ENCODE measurements at places on chromosomes 2 and 18. TPM values are rescaled to one million over a fixed set of nuclear protein-coding genes. Genes with fewer than 3 reads are reported as not detected.

Gene SIX2
- 0.28 TPM for total RNA-seq

Gene IKZF2
- total RNA-seq = 12.4 TPM

Gene MAL
- 477 TPM for total RNA-seq

Gene PARD3B
- 29.6 TPM for total RNA-seq

Gene SAP130
- total RNA-seq = 17.5 TPM

Gene TUBA3E
- total RNA-seq = not detected

Gene PPP1R7
- total RNA-seq = 64.6 TPM

Gene RSAD2
- total RNA-seq = 4.5 TPM

Gene CNNM3
- 26.1 TPM for total RNA-seq

Gene MEP1B
- total RNA-seq = not detected

Gene KIAA2012
- not detected for total RNA-seq

Gene MARCO
- 4.6 TPM for total RNA-seq

Gene POMC
- 1.5 TPM for total RNA-seq

Gene OSBPL6
- total RNA-seq = 0.91 TPM

Gene ICA1L
- total RNA-seq = 9.9 TPM

GRCh38 chr2:40097691-40098385 is 318.8 kb upstream of the THUMPD2 start:
- H3K4me3 ChIP-seq = no peak overlapping the region
- H3K4me1 ChIP-seq = no peaks in the 10 kb centered on the region
- H3K36me3 ChIP-seq = no peaks in the 10 kb centered on the region
- no peaks in the 10 kb centered on the region for H3K27me3 ChIP-seq

- H3K4me1 ChIP-seq = no peaks in the 10 kb centered on the region
- H3K36me3 ChIP-seq = no peaks in the 10 kb centered on the region
- DNase-seq = no peak
- H3K27me3 ChIP-seq = no peaks in the 10 kb centered on the region
- no peak overlapping the region for H3K4me3 ChIP-seq
- H3K27ac ChIP-seq = no peak overlapping the region
Measured at GRCh38 chr2:70607121-70607561, 53.5 kb upstream of the TGFA start.

- H3K36me3 ChIP-seq = no peaks in the 10 kb centered on the region
- no peak overlapping the region for H3K27ac ChIP-seq
- H3K4me1 ChIP-seq = no peaks in the 10 kb centered on the region
- no peaks in the 10 kb centered on the region for H3K27me3 ChIP-seq
- H3K4me3 ChIP-seq = no peak overlapping the region
Measured at GRCh38 chr2:15222856-15223255, 338.3 kb downstream of the NBAS start.

GRCh38 chr2:10204326-10205161 is 82.0 kb downstream of the RRM2 start:
- no peaks in the 10 kb centered on the region for H3K4me1 ChIP-seq
- no peak overlapping the region for H3K27ac ChIP-seq
- no peaks in the 10 kb centered on the region for H3K36me3 ChIP-seq
- H3K4me3 ChIP-seq = no peak overlapping the region
- H3K27me3 ChIP-seq = no peaks in the 10 kb centered on the region
- no peak for DNase-seq

GRCh38 chr2:216245391-216245975 is 126.8 kb downstream of the MARCHF4 start:
- no peak overlapping the region for H3K4me3 ChIP-seq
- no peak for DNase-seq
- no peaks in the 10 kb centered on the region for H3K27me3 ChIP-seq
- no peaks in the 10 kb centered on the region for H3K4me1 ChIP-seq

GRCh38 chr2:54952425-54952824 is 97.8 kb downstream of the RTN4 start:
- no peak for DNase-seq
- H3K27ac ChIP-seq = no peak overlapping the region
- H3K36me3 ChIP-seq = no peaks in the 10 kb centered on the region
- H3K27me3 ChIP-seq = no peaks in the 10 kb centered on the region

- no peak for DNase-seq
- H3K4me1 ChIP-seq = peaks cover 4% of the 10 kb centered on the region
- H3K27ac ChIP-seq = no peak overlapping the region
- H3K4me3 ChIP-seq = no peak overlapping the region
Measured at GRCh38 chr2:19321946-19322345, 36.5 kb downstream of the OSR1 start.

DNA sequence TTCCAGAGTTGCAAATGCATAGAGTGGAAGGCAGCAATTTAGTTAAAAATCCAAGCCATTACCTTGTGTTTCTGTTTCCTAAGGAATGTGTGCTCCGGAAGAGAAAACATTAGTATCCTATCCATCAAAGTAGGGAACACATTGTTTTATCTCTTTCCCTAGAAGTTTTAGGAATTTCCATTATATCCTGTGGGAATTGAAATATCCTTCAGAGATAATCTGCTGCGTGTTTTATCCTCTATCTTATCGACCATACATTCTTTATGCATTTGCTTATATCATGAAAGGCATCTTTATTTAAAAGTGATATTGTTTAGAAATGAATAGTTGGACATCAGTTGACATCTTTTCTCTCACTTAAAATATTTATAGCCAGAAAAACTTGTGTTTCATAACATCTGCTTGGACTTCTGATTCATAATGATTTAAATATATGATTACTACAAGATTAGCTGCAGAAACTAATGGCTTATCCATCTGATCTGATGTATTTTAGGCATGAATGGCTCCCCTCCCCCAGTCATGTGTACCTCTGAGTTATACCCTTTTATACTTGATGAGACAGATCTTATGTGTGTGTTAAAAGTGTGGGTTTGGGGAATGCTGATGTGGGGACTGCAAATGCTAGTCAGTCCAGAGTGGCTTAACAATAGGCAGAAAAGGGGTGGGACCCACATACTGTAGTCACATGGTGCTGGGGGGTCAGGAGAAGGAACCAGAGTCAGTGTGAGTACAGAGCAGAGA is 136.2 kb upstream of the ARHGAP28 start:
- H3K4me3 ChIP-seq = no peak overlapping the region
- H3K36me3 ChIP-seq = no peaks in the 10 kb centered on the region

- H3K27me3 ChIP-seq = no peaks in the 10 kb centered on the region
- no peak overlapping the region for H3K4me3 ChIP-seq
- H3K27ac ChIP-seq = no peak overlapping the region
- no peak for DNase-seq
Measured at GRCh38 chr2:132715386-132716351, 45.7 kb upstream of the LYPD1 start.

DNA sequence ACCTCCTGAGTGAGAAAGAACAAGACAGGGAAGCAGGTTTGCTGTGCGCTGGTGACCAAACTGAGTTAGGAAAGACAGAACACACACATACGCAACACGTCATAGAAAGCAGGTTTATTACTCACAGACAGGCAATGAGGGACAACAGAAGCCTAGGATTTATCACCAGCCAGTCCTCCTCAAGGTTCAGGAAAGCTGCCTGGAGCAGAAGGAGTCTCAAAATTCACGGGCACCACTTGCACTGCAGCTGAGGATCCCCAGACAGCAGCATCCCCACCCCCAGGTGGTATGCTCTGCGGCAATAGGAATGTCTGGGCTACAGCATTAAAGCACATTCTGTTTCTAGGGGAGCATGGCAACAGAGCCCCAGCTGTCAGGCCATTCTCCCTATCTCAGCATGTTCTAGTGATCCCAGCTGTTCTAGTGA is 284.4 kb upstream of the RGPD4 start:
- H3K4me1 ChIP-seq = no peaks in the 10 kb centered on the region
- no peaks in the 10 kb centered on the region for H3K36me3 ChIP-seq
- H3K27ac ChIP-seq = no peak overlapping the region
- H3K4me3 ChIP-seq = no peak overlapping the region
- H3K27me3 ChIP-seq = no peaks in the 10 kb centered on the region

- DNase-seq = no peak
- H3K4me3 ChIP-seq = no peak overlapping the region
- no peaks in the 10 kb centered on the region for H3K36me3 ChIP-seq
Measured at GRCh38 chr2:215503381-215503780, 67.5 kb upstream of the FN1 start.

- no peaks in the 10 kb centered on the region for H3K27me3 ChIP-seq
- no peak overlapping the region for H3K4me3 ChIP-seq
- no peaks in the 10 kb centered on the region for H3K4me1 ChIP-seq
- H3K36me3 ChIP-seq = no peaks in the 10 kb centered on the region
- no peak for DNase-seq
Measured at GRCh38 chr2:190446750-190447516, 38.8 kb downstream of the MFSD6 start.

DNA sequence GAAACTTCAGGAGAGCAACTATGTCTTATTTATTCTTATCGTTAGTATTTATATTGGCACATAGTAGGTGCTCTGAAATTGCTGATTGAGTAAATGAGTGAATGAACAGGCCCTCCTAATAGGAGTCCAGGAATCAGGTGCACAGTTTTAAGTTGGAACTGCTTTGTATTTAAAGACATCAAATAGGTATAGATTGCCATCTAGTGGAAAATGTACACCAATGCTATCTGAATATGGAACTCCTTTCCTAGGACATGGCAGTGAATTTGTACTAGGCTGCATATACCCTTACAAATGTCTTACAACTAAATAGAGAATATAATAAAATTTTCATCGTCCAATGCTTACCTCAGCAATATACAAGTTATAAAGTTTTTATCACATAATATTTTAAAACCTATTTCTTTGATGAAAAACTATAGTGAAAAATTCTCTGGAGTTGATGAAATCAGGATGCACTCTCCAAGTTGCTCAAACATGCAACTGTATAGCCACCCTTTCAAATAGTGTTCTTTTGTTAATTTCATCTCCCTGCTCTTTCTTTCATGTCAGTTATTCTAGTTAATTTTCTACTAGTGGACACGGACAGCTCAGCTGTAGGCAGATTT is 318.9 kb upstream of the SYT4 start:
- no peak overlapping the region for H3K27ac ChIP-seq
- no peaks in the 10 kb centered on the region for H3K27me3 ChIP-seq
- DNase-seq = no peak
- no peak overlapping the region for H3K4me3 ChIP-seq
- H3K36me3 ChIP-seq = no peaks in the 10 kb centered on the region

DNA sequence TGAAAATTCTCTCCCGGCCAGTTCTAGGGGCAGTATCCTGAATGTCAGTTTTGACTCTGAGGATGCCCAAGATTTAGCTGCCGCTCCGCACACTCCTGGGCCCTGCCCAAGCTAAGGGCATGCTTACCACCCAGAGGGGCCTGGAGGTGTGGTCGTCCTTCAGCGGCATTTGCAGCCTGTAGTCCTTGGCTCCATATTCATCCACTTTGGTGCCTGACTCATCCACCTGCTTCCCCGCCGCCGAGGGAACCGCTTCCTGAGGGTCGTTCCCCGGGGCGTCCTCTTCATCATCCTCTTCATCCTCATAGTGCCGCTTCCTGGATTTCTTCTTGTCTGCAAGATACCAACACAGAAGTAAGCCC is 577 bp downstream of the ERCC3 start:
- no peaks in the 10 kb centered on the region for H3K4me1 ChIP-seq
- peak overlapping the region; percentile 63 for H3K27ac ChIP-seq
- DNase-seq = no peak
- peak overlapping the region; percentile 93 for H3K4me3 ChIP-seq

- H3K27ac ChIP-seq = no peak overlapping the region
- no peaks in the 10 kb centered on the region for H3K27me3 ChIP-seq
- peak; percentile 66 for DNase-seq
Measured at GRCh38 chr18:48868468-48869466, 82.0 kb downstream of the SMAD7 start.
